ENCODE measurements at places on chromosomes 2 and 18. TPM values are rescaled to one million over a fixed set of nuclear protein-coding genes. Genes with fewer than 3 reads are reported as not detected.

DNA sequence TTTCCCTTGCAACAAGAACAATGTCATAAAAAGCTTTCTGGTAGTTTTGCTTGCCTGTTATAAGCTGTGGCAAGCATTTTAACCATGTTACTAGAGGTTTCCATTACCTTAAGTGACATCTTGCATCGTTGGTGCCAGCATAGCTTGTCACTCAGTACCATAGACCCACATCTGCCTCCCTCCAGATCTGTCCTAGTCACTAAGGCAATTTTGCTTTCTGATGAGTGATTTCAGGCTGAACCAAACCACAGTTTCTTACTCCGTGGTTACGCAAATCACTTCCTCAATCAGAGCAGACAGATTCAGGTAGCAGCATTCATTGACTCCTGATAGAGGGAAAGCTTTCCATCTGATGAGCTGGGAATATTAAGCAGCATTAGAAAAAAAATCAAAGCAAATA, 1057.5 kb upstream of the FAM98A start:
- no peak for DNase-seq

- DNase-seq: no peak
Observed at GRCh38 chr18:63604791-63605567, 17.8 kb downstream of the SERPINB13 start.

DNA sequence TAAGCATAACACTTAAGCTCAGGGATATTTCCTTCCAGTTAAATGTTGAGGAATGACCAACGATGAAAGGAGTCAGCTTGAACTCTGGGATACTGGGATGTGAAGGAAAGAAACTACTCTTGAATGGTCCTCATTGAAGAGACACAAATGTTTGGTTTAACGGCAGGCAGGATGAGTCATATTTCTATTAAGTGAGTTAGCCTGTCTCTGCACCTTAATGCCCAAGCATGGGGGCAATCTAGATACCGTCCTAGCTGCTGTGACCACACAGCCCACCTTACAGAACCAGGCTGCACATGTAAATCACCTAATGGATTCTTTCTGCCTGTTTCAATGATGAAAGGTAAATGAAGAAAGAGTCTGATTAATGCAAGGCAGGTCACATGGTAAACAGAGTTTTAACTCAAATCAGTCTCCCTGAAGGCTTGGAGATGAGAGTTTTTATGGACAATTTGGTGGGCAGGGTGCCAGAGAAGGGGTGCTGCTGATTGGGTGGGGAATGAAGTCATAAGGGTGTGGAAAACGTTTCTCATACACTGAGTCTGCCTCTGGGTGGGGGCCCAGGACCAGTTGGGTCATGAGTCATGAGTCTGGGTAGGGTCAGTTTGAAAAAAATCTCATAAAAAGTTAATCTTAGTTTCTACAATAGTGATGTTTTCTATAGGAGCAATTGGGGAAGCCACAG, 144.6 kb upstream of the MMADHC start:
- no peak for DNase-seq

GRCh38 chr2:37855283-37856041, 69.6 kb upstream of the RMDN2 start:
- DNase-seq: no peak

GRCh38 chr2:235416858-235417499, 76.9 kb upstream of the AGAP1 start:
- DNase-seq: no peak

GRCh38 chr2:138818556-138818955, 38.4 kb upstream of the NXPH2 start:
- DNase-seq: no peak

- no peak for DNase-seq
Observed at GRCh38 chr2:222480497-222480896, 56.2 kb downstream of the SGPP2 start.

DNA sequence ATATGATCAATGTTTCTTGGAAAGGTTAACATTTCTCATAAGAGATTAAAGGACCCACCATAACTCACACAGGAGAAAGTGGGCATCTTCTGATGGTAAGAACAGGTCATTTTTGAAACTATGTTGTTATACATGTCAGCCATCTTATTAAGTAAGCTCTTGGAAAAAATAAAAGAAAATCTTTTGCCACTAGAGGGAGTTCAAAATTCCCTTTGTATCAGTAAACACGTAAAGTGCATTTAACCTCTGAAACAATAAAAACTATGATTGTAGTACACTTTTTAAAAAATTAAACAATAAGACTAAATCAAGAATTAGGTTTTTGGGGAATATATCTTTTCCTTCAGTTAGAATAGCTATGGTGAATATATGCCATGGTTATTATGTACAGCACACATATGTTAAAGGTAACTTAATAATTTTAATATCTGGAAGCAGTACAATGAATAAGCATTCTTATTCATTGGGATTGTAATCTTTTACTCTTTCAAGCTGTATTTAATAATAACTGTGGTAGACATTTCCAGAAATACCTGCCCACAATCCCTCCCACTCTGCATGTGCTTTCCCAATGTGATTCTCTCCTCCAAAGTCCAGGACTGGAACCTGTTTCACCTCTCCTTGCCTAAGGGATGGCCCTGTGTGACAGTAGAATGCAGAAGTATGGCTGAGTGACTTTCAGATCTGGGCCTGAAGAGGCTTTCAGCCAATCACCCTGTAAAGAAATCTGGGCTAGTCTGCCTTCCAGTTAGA, 64.2 kb downstream of the RBMS1 start:
- DNase-seq: peak; percentile 56

GRCh38 chr2:210503725-210504191, 27.2 kb upstream of the LANCL1 start:
- DNase-seq: no peak

DNA sequence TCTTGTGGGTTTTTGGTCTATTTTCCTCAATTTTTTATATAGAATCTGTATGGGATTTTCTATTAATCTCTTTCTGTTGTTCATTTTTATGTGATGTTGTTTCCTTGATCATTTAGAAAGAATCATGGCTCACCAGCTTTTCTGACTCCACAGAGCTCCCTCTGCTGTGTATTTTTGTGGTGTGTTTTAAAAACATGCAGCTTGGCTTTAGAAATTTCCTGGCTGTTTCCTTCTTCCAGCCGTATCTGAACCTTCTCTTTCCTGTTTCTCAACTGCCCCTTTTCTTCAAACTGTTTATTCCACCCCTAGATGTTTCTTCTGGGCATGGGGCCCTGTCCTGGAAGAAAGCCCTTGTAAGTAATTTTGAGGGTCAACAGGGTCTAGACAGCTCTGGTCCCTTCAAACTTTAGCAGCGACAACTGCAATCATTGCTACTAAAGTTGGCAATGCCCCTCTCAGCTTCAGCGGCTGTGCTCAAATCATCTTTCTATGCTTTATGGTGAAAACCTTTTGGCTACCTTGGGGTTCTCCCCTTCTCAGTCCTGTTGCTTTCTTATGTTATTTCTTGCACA, 17.6 kb upstream of the COPS8 start:
- no peak for DNase-seq

DNA sequence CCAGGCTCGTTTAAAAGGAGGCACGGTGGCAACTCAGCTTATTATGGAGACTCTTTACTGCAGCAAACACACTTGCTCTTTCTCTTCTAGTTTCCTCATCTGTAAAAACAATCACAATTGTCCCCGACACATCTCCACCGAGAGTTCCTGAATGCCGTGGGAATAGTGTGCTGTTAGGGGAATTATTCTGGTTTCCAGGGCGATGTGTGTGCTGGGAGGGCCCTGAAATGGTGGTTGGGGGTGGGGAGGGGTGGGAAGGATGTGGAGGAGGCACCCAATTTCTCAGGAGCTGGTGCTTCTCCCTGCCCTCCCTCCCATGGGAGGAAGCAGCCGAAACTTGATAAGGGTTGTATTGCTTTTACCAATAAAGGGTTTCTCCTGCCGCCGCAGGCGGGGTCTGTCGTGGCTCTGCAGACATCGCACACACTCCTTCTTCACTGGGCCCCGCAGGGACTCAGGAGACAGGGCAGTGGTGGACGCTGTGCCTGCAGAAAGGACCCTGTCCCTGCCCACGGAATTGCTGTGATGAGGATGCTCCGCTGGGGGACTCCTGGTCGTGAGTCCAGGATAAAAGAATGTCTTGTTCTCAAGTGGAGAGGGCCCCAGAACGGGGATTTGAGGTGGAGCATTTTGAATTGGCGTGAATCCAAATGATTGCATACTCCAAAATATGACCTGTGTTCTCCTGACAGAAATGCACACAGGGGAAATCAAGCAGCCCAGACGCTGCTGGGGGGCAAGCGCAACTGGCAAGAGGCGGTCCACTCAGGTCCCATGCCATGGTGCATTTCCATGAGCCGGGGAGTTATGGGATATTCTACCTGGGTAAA, 119.2 kb downstream of the ACKR3 start:
- DNase-seq: no peak

Gene INPP5D
- 7.5 TPM for polyA plus RNA-seq

Gene SGPP2
- 16.3 TPM for polyA plus RNA-seq

Gene ACADL
- 21.0 TPM for polyA plus RNA-seq

Gene RPL31
- polyA plus RNA-seq: 2,689 TPM

Gene RPRM
- 5.4 TPM for polyA plus RNA-seq

Gene ARHGAP15
- 5.8 TPM for polyA plus RNA-seq

Gene GALR1
- polyA plus RNA-seq: 0.19 TPM

Gene SERPINB13
- not detected for polyA plus RNA-seq

Gene CHRND
- 0.52 TPM for polyA plus RNA-seq

Gene GALNT3
- 18.0 TPM for polyA plus RNA-seq

Gene ONECUT2
- polyA plus RNA-seq: 0.10 TPM

Data from left renal pelvis (tissue), 4 donors.